ENCODE measurements at places on chromosomes 12 and 14.

- DNase-seq = no peak
Observed at GRCh38 chr14:68521961-68522509, 270.8 kb downstream of the ZFP36L1 start.

DNA sequence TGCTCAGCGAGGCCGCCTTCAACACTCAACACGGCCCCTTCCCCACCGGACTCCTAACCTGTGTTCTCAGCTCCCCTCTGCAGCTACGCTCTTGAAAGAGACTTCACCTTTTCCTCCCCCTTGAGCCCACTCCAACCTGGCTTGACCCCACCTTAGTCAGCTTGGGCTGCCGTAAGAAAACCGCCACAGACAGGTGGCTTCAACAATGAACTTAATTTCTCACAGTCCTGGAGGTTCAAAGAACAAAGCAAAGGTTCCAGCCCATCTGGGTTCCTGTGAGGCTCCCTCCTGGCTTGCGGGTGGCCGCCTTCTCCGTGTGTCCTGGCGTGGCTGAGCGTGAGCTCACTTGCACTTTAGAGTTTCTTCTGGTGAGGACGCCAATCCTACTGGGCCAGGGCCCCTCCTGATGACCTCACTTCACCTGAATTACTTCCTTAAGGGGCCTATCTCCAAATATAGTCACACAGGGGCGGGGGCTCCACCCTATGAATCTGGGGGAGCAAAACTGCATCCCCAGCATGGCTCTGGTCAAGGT lies 138.8 kb downstream of the CALM1 start:
- DNase-seq = no peak

- no peak for DNase-seq
Observed at GRCh38 chr12:108989376-108989775, 31.5 kb downstream of the SVOP start.

DNA sequence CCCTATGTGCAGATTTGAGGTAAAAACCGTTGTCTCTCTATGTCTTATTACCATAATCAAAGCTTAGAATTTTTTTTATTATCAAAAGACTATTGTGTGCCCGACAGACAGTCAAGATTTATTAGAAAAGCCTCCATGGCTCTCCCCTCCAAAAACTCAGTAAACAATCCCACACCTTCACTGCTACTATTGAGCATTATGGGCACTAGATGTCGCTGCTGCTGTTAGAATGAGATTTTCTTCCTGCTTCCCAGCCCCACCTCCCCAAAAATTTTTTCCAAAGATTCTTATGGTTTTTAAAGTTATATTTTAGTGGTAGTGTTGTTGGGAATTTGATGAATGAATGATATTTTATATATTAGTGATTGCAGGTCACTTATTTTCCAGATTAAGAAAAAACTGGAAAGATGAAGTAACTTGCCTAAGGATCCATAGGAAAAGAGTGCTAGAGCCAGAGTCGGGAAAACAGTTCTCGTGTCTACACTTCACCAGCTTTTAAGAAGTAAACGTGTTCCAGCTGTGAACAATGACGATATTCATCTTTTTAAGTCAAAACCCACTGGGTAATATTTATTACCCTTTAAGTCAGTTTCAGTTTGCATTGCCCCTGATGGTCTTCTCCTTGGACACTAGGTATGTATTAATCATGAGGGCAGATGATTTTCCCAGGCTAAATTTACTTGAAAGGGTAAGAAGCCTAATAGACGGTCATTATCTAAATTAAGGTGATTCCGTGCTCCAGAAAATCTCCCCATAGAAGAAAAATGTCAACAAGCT lies 12.2 kb upstream of the FOXG1 start:
- DNase-seq = peak; percentile 43

DNA sequence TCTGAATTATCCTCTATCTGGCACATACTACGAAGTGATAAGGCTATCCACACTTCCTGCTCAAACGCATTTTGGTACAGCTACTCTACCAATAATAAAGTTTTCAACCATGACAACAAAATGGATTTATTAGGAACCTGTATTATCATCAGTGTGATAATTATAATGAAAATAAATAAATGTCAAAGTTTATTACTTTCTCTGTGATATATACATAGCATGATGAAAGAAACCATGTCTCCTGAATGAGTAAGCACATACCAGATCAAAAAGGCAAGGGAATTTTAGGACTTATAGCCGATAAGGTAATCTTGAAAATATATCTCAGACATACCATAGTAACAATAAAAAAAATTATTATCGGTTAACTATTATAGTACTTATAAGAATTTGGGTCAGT lies 61.1 kb downstream of the CPNE8 start:
- DNase-seq = no peak

DNA sequence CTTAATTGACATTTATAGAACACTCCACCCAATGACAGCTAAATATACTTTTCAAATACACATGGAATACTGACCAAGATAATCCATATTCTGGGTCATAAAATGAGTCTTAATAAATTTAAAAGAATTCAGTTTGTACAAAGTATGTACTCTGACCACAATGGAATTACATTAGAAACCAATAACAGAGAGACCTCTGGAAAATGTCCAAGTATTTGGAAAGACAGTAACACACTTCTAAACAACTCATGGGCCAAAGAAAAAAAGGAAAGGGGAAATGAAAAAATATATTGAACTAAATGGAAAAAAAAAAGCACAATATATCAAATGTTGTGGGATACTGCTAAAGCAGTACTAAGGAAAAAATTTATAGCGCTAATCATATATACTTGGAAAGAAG lies 52.0 kb downstream of the CRACR2A start:
- peak; percentile 17 for DNase-seq

DNA sequence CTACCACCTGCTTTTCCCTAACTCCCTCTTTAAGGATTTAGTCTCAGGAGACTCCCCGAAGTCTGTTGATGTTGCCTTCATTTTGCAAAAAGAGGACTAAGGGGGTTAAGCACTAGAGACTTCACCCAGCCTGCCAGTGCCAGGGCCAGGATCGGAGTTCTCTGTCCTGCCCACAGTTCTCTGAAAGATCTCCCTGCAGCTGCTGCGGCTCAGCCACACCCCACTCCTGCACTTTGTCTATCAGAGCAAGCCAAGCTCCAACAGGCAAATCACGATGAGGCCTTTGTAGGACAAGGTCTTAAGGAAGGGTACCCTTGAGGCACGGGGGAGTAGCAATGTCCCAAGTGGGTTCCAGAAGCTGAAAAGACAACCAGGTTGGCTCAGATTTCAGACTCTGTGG lies 148.8 kb upstream of the EGLN3 start:
- no peak for DNase-seq

- DNase-seq = no peak
Observed at GRCh38 chr12:98750511-98750910, 105.4 kb downstream of the APAF1 start.

DNA sequence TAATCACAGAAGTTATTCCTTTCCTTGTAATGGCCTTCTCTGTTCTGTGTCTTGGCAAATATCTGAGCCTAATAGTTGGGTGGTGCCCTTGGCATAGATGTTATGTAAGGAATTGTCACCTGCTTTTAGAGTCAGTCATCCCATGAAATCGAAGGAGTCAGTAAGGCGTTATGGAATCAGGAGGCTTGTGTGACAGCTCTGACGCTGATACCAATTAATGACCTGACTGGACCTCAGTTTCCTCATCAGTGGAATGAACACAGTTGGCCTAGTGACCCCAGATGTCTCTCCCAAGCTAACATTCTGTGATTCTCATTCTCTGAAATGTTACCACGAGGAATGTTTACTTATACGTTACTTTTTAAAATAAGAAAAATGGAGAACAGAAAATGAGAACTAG lies 32.1 kb downstream of the TXNRD1 start:
- DNase-seq = no peak

- DNase-seq = no peak
Observed at GRCh38 chr14:72892879-72893635, 844 bp downstream of the DPF3 start.

DNA sequence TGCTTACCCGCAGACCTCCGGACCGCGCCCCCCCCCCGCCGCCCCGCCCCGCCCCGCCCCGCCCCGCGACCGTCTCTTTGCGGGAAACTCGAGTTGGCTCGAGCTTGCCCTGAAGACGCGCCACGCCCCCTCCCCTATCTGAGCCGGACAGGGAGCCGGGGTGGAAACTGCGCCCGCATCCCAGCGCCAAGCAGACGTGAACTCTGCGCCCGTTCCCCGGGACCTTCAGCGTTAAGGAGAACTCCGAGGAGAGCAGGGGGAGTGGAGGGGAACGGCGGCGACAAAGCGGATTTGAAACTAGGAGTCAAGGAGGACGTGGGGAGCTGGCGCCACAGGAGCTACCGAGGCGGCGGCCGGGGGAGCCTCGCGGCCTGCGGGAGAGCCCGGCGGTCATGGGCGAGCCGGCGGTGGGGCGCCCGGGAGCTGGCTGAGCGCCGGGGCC lies at the start of gene KCNK13:
KCNK13 (plus strand) TSS at position 310 of the 442 bp plus-strand sequence. CDS start 212 bp downstream, outside the sequence.
- DNase-seq = no peak

DNA sequence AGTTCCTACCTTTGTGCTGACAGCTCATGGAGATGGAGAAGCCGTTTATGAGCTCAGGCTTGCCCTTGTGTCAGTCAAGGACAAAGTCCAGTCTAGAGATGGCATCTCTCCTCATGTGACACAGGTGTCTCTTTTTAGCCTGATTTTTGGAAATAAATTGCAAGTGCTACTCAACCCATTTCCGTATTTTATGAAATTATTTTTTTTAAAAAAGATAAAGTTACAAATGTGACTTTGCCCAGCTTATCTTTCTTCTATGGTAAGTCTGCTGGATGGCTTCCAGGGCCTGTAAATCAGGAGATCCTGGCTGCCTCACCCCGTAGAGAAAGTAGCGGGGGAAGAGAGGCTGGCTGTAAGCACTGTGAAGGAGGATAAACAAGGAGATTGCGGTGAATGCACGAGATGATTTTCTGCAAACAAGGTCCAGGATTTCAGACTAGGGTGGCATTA lies 169.7 kb downstream of the MYRFL start:
- peak; percentile 93 for DNase-seq

- no peak for DNase-seq
Observed at GRCh38 chr12:107226126-107226525, 132.8 kb upstream of the CRY1 start.
